ENCODE measurements at places on chromosomes 2 and 18.

DNA sequence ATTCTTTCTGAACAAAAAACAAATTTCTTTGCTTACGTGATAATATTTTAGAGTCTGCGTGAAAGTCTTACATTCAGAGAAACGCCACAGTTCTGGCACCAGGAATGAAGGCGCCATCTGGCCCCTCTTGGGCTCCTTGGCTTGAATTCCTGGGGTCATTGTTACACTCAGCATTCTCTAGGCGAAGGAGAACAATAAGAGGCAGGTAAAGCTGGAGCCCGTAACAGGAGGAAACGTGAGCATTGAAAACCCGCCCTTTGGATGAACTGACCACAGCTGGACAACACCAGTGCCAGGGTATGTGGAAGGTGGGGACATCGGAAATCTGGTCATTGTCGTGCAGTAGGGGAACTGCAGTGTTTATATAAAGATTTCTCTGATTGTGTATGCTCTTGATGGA, 144.8 kb downstream of the RNF152 start:
- no peak for DNase-seq

DNA sequence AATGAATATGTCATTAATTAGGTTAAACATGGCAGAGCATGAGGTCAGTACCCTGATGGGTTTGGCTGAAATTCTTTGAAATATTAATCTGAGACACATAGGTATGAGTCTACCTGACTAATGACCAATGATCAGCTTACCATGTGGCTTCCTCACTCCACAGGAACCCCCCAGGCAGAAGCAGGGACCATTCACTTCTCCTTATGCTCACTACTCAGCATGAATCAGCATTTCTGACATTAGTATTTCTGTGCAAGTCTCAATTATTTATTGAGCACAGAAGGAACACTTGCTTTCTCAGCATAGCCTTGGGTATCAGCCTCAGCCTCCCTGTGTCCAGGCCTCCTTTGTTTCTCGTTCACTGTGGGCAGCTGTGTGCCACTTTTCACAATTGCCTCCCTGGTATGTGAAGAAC, 9.3 kb upstream of the KCNE4 start:
- DNase-seq: no peak

- no peak for DNase-seq
Observed at GRCh38 chr2:131063501-131064283, 29.6 kb downstream of the FAM168B start.

DNA sequence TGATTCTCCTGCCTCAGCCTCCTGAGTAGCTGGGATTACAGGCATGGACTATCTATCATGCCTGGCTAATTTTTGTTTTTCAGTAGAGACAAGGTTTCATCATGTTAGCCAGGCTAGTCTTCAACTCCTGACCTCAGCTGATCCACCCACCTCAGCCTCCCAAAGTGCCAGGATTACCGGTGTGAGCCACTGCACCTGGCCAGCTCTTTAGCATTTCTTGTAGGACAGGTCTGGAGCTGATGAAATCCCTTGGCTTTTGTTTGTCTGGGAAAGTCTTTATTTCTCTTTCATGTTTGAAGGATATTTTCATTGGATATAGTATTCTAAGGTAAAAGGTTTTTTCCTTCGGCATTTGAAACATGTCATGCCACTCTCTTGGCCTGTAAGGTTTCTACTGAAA, 20.2 kb downstream of the VPS54 start:
- DNase-seq: no peak

- DNase-seq: no peak
Observed at GRCh38 chr2:202541137-202541536, 93.6 kb upstream of the FAM117B start.

- DNase-seq: no peak
Observed at GRCh38 chr2:55970500-55970899, 46.9 kb upstream of the EFEMP1 start.

DNA sequence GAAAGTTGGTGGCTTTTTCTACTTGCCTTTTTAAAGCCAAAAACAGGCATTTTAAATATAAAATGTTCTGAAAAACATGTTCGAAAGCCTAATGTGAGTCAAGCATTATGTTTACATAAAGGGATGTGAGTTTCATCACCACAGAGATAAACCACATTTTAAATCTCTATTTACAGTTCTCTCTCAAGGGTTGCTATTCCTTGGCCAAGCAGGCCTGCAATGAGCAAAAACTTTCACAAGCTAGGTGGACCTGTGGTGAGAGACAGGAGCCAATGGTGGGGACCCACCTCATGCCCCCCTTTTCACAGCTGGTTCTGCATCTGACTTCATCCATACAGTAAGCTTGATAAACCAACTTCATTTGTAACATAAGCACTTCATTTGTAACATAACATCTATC, 65.1 kb downstream of the CUL3 start:
- no peak for DNase-seq

GRCh38 chr2:64773461-64774118, 119.9 kb upstream of the SERTAD2 start:
- no peak for DNase-seq

- DNase-seq: no peak
Observed at GRCh38 chr18:37575646-37576045, 10.0 kb upstream of the CELF4 start.

- no peak for DNase-seq
Observed at GRCh38 chr2:37037771-37038170, 46.4 kb downstream of the HEATR5B start.

- no peak for DNase-seq
Observed at GRCh38 chr2:10449486-10449831, 1.3 kb upstream of the ODC1 start.

GRCh38 chr2:122433123-122433754, 677.8 kb downstream of the TSN start:
- DNase-seq: no peak

DNA sequence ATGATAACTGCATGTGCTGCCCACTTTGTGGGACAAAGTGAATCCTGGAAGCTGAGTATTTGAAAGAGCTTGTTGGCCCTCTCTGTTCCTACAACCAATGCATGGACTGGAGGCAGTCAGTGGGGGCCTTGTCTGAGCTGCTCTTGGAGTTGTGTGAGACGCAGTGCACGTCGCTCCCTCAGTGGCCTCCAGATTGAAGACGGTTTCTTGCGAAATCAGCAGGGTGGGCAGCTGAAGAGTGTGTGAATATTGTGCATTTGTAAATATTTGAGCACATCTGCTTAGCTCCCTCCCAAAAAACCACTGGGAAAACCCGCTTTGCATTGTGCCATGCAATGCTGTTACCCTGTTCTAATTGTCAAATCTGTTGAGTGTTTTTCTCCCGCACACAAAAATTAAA, 782.8 kb downstream of the PLCL1 start:
- no peak for DNase-seq

- no peak for DNase-seq
Observed at GRCh38 chr2:155547571-155547970, 785.0 kb downstream of the NR4A2 start.

DNA sequence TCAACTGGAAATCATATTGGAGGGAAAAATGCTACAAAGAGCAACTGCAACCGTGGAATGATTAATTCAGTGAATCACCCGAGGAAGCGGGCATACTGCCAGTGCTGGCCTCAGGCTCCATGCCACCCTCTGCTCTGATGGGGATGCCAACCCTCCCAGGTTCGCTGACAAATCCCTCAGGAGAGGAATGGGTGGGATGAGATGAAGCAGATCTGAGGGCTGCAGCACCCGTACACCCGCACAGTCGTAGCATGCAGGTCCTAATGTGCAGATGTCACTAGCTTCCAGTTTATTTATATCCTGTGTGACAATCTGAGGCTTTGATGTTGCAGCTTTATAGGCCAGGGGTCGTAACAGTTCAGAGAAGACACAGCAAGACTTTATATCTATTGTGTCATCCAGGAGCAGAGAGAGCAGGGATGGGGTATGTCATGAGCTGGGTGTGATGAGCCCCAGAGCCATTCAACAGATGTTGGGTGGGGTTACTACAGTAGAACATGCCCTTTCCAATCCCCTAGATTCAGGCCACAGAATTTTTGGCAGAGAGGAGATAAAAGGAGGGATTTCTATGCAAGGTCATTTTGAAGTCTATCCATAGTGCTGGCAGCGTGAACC, 44.6 kb downstream of the DPP4 start:
- DNase-seq: no peak

DNA sequence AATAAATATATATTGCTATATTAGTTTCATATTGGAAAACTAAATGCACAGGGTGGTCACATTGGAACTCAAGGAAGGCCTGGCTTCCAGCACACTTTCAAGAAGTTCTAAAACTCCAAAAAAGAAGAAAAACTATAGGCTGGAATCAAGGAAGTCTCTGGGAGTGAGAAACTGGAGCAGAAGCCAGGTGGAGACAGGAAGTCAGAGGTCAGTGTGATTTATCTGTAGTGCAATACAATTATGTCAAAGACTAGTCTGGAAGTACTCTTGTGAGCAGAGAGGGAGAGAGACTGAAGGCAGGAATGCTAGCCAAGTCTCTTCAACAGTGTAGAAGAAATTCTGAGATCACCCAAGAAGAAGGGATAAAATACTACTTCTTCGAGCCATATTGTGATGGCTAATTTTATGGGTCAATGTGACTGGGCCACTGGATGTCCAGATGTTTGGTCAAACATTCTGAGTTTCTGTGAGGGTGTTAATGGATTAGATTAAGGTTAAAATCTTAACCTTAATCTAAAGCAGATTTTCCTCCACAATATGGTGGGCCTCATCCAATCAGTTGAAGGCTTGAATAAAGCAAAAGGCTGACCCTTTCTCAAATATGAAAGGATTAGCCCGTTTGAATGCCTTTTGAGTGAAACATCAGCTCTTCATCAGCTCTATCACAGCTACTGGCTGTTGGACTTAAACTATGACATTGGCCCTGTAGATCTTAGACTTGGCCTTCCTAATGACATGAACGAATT, 208.0 kb downstream of the TDRD15 start:
- no peak for DNase-seq

DNA sequence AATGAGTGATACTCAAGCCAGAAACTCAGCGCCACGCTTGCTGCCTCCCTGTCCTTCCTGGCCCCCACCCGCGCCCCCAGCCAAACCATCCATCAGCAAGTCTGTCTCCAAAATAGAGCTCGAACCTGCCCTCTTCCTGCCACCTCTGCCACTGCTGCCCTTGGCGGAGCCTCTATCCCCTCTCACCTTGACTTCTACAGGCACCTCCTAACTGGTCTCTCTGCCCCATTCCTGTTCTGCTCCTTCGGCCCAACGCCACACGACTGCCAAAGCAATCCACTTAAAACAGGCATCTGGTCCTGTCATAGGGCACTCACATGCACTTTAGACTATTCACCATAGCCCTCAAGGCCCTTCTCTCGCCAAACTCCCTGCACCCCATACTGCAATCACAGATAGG, 210.3 kb upstream of the SMAD2 start:
- no peak for DNase-seq

DNA sequence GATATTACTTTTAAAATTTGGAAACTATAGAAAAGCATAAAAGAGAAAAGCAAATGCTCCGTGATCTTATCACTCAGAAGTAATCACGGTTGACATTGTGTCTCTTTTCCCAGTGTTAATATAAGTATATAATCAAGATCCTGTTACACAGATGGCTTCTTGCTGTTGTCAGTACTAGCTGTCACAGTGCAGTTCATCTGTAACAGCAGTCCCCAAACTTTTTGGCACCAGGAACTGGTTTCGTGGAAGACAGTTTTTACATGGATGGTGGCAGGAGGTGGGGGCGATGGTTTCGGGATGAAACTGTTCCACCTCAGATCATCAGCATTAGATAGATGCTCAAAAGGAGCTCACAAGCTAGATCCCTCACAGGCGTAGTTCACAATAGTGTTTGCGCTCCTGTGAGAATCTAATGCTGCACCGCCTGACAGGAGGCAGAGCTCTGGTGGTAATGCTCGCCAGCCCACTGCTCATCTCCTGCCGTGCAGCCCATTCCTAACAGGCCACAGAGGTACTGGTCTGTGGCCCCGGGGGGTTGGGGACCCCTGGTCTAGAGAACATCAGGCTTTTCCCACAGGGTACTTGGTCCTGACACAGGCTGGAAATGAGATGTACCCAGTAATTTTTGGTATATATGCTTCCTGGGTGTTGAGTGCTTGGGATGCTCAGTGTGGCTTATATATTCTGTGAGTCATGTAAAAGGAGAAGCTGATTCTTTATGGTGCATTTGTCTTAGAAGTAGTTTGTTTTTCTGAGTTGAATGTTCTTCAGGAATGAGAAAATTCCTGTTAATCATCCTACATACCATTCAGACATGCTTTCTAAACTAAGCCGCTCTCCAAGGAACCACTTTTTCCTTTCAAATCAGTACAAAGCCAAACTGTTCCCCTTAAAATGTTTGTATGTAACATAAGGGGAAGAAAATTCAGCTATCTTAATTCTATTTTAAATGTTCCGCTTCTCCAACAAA, 121.8 kb downstream of the NCK2 start:
- DNase-seq: no peak

DNA sequence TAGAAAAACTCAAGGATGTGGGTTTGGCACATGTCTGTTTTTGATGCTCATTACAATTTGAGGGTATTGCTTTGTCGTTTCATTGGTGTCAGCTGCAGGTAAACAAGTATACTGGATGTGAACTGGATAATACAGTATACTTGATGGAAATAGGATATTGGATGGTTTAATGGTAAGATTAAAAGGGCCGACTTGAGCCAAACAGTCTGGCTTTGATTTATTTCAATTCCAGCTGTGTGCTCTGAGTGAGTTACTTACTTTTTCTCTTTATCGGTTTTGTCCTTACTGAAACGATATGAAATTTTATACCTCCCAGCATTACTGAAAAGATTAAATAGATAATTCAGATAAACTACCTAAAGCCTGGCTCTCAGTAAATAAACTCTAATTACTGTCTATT, 227.6 kb downstream of the ASXL3 start:
- no peak for DNase-seq

GRCh38 chr2:212987492-212987891, 163.9 kb downstream of the IKZF2 start:
- no peak for DNase-seq

GRCh38 chr2:180474716-180475115, 467.6 kb upstream of the CWC22 start:
- no peak for DNase-seq

GRCh38 chr18:46042571-46043123, 29.4 kb downstream of the PSTPIP2 start:
- no peak for DNase-seq

DNA sequence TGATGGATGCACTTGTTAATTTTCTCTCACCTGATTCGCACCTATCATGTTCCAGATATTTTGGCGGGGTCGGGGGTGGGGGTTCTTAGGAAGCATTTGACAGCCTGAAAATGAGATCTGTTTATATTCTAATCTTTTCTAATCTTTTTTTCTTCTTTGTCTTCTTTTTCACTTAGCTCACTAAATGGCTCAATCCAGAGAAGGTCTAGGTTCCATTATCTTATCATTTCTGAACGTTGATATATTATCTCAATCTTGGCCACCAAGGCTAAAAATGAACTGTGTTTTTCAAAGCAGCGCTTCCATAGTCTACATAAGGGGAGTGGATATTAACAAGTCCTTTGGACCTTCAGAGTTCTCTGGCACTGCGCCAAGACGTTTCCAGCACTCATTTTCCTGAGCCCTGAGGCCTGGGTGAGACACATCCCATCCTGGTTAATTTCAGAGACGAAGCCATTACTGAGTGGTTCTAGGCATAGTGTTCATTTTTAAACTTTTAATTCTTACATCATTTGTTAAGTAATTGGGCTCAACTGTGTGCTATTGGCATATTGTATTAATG, 229.0 kb downstream of the SOX11 start:
- no peak for DNase-seq

All from cortex of kidney (tissue), 1 donor.